ENCODE measurements at places on chromosomes 3 and 15.

DNA sequence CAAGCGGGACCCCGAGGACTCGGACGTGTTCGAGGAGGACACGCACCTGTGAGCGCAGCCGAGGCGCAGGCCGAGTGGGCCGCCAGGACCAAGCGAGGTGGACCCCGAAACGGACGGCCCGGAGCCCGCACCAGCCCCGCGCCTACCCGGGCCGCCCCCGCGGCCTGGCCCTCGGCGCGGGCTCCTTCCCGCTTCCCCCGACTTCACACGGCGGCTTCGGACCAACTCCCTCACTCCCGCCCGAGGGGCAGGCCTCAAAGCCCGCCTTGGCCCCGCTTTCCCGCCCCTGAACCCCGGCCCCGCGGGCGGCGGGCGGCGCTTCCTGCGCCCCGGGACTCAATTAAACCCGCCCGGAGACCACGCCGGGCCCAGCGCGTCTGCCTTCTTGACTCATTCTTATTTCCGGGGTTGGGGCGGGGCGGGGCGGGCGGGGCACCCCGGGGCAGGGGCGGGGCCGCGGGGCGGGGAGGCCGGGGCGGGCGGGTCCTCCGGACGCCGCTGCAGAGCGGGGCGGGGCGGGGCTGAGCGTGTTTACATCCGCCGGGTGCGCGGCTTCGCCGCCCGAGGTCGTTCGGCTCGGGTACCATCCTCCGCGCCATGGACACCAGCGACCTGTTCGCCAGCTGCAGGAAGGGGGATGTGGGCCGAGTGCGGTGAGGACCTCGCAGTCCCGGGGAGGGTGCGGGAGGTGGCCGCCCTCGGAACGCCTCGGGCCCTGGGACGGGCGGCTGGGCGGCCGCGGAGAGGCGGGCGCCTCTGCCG is at the start of gene ABTB1:
ABTB1 (plus strand) TSS at position 524 of the 762 bp plus-strand sequence; CDS start at position 598, 74 bp downstream.
- peak; percentile 87 for DNase-seq

GRCh38 chr15:59216911-59217310 is 10.3 kb downstream of the LDHAL6B start:
- DNase-seq, result no peak

- DNase-seq, result no peak
These were observed 45.9 kb upstream of the RASA2 start for GRCh38 chr3:141440942-141441341.

DNA sequence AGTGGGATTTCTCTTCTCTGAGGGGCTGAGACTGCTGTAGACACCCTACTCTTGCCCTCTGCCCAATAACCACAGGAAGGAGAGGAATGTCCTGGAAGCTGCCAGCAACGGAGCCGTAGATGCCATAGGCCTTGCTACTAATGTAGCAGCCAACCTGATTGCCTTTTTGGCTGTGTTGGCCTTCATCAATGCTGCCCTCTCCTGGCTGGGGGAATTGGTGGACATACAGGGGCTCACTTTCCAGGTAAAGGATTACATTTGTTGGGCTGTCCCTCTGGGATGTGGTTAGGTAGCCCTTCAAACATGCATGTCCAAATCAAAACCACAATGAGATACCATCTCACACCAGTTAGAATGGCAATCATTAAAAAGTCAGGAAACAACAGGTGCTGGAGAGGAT is 16.1 kb downstream of the SLC28A2 start:
- DNase-seq, result peak; percentile 10

GRCh38 chr3:17258823-17259436 is 374.2 kb downstream of the PLCL2 start:
- no peak for DNase-seq

GRCh38 chr15:65106011-65106590 is 8.9 kb downstream of the UBAP1L start:
- DNase-seq, result no peak

- DNase-seq, result no peak
These were observed 46.2 kb downstream of the CNTN6 start for GRCh38 chr3:1139071-1139470.

GRCh38 chr15:87858651-87859050 is 397.9 kb downstream of the NTRK3 start:
- no peak for DNase-seq

- no peak for DNase-seq
These were observed 272.8 kb downstream of the BBX start for GRCh38 chr3:107795514-107796094.

DNA sequence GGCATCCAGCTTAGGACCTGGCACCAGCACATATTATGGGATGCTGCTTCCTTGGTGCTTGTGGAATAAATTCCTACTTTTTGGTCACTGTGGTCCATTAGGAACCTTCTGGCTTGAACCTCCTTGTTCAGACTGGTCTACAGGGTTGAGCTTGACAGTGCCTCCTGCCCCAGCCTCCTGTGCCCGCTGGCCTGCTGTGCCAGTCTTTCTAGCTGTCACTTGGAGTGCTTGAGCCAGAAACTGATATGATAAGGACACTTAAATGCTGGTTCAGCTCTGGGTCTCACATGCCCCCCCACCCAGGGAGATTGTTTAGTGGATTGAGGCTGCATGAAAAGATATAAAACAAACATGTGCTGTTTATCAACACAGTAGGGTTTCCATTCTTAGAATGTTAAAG is 147.8 kb downstream of the SLCO3A1 start:
- DNase-seq, result no peak

Data from stimulated activated CD4-positive, alpha-beta T cell treated with anti-CD3 and anti-CD28 coated beads, Interleukin-2, amount 100 ng/mL, for 24 hours (primary cell).